ENCODE measurements at places on chromosomes 6 and 20. TPM values are rescaled to one million over a fixed set of nuclear protein-coding genes. Genes with fewer than 3 reads are reported as not detected.

The RSPH9 gene
- total RNA-seq: not detected

The ACTL10 gene
- total RNA-seq: 3.6 TPM

GRCh38 chr6:167397712-167398111, 72.8 kb downstream of the TTLL2 start:
- no peak for DNase-seq

DNA sequence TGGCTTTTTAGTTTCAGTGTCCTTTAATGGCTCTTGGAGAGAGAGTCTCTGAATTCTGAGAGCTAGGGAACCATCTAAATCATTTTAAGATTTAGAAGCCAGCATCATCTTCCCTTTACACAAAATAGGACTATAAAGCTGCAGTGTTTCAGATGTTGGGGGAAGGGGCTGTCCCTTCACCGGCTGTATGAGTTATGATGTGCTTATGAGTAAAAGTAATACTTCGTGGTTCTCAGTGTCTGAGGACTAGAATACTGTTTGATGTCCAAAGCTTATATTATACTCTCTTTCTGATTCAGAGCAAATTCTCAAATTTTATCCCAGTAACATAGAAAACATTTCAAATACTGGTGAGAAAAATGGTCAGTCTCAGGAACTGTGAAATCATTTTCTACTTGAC, 63.5 kb upstream of the FAM8A1 start:
- DNase-seq: no peak

- DNase-seq: no peak
These were observed 57.7 kb downstream of the RNF217 start for GRCh38 chr6:125019918-125020317.

The ADGRF1 gene
- not detected for total RNA-seq

The OR10C1 gene
- total RNA-seq: not detected

Measured in naive thymus-derived CD4-positive, alpha-beta T cell (primary cell).